PC-3 (cell line): ENCODE measurements at places on chromosomes 5 and 9. TPM values are rescaled to one million over a fixed set of nuclear protein-coding genes. Genes with fewer than 3 reads are reported as not detected.

Gene LOX
- 0.18 and 0.23 TPM in 2 replicates for total RNA-seq

Gene BARX1
- total RNA-seq, result not detected in 2 replicates

Gene CCNJL
- total RNA-seq, result 7.7 and 9.3 TPM in 2 replicates

Gene IL4
- total RNA-seq, result not detected in 2 replicates

Gene ETF1
- 57.3 and 64.1 TPM in 2 replicates for total RNA-seq

Gene KIF24
- total RNA-seq, result 4.7 and 5.0 TPM in 2 replicates

Gene MOB3B
- total RNA-seq, result 2.6 TPM in 2 replicates

Gene CKMT2
- total RNA-seq, result not detected in 2 replicates
